Cardiac fibroblast (primary cell): ENCODE measurements at places on chromosomes 5 and 9.

DNA sequence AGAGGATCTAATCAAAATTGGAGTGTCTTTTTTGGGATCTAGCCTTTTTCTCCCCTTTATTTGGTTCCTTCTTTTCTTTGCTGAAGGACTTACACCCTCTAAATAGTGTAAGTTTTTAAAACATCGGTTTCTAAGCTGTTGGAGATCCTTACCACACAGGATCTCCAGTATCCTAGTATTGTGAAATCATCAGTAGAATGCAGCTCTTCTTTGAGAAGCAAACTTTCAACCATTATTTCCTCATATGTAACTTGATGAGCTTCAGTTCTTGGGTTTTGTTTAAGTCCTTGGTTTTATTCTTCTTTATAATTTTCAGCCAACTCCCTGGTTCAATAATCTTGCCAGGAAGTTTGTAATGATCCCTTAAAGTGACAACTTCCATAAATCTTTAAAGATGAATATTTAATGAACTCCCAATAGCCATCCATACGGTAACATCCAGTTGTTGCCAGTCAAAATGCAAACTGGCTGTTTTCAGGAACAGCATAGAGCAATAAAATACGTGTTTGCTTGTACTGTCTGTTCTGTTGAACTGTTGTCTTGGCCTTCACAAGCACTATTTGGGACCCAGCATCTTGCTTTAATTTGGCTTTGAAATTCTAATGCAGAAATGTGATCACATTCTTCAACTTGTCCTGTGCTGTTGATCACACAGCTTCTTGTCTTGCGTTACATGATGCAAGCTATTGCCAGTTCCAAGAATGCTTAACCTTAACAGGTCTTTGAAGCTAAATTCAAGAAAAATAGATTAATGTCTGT, 34.8 kb upstream of the TTC23L start:
- DNase-seq = peak; percentile 30

- DNase-seq = no peak
Measured at GRCh38 chr5:56229111-56229510, 4.0 kb downstream of the ANKRD55 start.

- peak; percentile 74 for DNase-seq
Measured at GRCh38 chr9:36151316-36152210, 15.0 kb downstream of the GLIPR2 start.

DNA sequence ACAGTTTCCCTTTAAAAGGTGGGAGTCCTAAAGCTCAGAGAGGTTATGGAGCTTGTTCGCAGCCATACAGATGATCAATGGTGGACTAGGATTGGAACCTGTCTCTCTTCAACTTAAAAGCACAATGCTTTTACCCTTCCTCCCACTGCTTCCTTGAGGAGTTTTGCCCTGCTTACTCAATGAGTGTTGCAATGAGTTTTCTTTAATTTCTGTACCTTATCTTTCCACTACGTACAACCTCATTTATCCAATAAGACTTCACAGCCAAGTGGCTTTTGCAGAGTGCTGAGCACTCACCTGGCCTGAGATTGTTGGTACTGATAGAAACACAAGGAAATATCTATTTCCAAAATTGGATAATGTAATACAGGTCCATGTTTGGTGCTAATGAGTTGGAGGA, 64.7 kb upstream of the ANKRD55 start:
- DNase-seq = no peak

GRCh38 chr5:169668732-169669131, 31.7 kb downstream of the DOCK2 start:
- DNase-seq = peak; percentile 19

DNA sequence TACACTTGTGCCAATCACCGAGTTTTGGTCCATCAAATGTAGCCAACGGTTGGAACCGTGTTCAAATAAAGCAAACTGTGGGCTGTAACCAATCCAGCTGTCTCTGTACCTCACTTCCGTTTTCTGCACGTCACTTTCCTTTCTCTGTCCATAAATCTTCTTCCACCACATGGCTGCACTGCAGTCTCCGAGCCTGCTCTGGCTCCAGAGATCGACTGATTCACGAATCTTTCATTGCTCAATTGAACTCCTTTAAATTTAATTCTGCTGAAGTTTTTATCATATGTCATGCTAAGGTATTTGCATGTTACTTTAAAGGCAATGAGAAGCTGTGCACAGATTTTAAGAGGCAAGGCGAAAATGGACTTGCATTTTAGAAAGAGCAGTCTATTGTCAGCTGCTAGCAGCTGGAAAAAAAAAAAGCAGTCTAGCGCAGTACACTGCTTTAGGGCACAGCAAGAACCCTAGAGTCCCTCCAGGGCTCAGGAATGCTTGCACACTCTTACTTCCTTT, 13.2 kb downstream of the TTC39B start:
- DNase-seq = peak; percentile 39

GRCh38 chr5:68408345-68408871, 192.9 kb downstream of the PIK3R1 start:
- DNase-seq = no peak

DNA sequence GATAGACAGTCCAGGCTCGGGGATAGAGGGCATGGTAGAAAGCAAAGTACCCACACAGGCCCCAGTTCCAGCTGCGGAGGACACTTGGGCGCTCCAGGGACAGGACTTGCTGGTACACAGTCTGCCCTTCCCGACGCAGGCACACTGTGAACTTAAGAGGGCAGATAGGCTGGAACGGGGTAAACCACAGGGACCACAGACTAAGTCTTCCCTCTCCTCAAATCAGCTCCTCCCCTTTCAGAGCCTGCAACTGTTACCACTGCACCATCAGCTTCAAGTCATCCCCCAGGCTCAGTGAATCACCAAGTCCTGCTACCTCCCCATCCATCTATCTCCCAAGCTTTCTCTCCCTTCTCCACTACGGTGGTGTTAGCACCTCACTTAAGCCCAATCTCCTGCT, 7.3 kb downstream of the GBA2 start:
- DNase-seq = no peak

DNA sequence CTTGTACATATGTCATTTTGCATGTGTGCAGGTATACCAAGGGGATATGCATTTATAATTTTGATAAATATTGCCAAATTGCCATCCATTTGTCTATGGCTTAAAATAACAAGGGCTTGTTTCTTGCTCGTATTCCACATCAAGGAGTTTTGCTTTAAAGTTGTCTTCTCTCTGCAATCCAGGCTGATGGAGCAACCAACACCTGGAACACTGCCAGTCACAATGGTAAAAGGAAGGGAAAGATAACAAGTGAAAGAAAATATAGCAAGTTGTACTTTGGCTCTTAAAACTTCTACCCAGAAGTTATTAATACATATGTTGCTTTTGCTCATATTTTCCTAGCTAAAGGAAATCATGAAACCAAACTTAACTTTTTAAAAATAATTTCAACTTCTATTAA, 156.9 kb downstream of the UNC13B start:
- DNase-seq = peak; percentile 35

GRCh38 chr9:136095070-136096058, at the start of gene NACC2:
Gene NACC2 (minus strand): TSS chr9:136095289. CDS start chr9:136050521, 44,768 bp downstream.
- DNase-seq = peak; percentile 59

- no peak for DNase-seq
Measured at GRCh38 chr5:23072179-23072578, 219.0 kb upstream of the CDH12 start.

DNA sequence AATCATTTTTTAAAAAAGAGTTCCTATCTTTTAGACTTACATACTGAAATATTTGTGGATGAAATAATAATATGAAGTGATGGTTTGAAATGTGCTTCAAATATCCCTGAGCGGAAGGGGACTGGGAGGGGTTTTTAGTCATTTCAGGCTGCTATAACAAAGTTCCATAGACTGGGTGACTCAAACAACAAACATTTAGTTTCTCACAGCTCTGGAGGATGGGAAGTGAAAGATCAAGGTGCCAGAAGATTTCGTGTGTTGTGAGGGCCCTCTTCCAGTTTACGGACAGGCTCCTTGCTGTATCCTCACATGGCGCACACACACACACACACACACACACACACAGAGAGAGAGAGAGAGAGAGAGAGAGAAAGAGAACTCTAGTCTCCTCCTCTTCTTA, 27.1 kb upstream of the TEX10 start:
- DNase-seq = peak; percentile 91

GRCh38 chr5:150143350-150144245, 12.0 kb downstream of the PDGFRB start:
- peak; percentile 94 for DNase-seq

DNA sequence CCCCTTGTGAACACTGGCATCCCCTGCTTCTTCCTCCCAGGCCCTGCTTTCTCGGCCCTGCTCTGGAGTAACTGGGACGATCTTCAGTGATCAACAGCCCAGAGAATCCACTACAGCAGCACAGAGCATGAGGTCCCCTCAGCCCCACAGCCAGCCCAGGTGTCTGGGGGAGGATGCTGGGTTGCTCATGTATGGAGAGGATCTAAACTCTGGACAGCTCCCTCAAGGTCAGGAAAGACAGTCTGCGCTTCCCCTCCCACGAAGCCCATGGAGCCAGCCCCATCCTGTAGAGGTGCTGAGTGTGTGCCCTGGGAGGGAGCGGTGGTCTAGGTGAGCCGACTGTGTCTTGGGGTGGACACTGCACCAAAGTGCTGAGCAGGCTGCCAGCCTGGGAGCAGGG, 190.2 kb downstream of the GABBR2 start:
- DNase-seq = no peak

DNA sequence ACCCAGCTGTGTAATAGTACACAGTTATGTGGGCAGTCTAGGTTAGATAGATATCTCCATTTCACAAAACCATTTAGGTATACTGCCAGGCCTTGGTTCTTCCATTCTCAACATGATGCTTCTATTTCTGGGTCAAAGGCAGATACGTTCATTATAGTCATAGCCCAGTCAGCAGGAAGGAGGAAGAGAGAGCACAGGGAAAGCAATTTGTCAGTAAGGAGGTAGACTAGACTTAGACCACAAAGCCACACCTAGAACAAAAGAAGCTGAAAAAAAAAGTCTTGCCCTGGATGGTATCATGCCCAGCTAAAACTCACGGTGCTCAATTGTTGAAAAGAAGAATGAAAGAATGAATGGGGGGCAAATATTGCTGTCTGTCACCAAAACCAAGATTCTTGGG, 7.6 kb downstream of the INVS start:
- no peak for DNase-seq

GRCh38 chr5:64331597-64332277, 166.1 kb downstream of the RNF180 start:
- DNase-seq = no peak

GRCh38 chr5:14482085-14482484, 99.5 kb upstream of the OTULINL start:
- DNase-seq = no peak

- no peak for DNase-seq
Measured at GRCh38 chr9:13994240-13994639, 319.7 kb downstream of the NFIB start.

DNA sequence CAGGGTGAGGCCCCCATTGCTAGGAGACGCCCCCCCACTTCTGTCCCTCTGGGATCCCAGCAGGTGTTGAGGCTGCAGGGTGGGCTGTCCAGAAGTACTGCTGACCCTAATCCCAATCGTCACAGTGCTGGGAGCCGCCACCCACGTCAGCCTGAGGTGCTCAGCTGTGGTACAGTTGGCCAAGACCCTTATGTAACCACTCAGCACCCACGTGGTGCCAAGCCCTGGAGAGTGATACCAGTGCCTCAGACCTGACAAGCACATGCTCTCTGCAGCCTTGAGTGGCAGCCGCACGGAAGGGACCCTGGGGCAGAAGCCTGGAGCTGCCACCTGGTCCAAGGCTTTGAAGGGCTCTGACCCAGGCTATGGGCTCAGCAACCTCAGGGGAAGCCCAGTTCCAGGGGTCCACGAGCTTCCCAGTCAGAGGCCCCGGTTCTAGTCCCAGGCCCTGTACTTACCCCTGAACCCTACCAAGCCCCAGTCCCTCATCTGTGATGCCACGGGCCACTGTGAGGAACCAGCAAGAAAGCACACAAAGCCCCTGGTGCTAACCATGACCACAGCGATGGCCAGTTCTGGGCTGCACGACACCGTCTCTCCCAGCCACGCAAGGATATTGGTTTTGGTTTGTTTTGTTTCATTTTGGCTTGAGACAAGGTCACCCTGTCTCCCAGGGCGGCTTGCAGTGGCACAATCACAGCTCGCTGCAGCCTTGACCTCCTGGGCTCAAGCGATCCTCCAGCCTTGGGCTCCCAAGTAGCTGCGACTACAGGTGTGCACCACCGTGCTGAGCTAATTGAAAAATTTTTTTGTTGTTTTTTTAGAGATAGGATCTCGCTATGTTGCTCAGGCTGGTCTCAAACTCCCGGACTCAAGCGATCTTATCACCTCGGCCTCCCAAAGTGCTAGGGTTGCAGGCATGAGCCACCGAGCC, 50.7 kb downstream of the DBH start:
- DNase-seq = no peak
